Mesenchymal stem cell (in vitro differentiated cells and primary cell): ENCODE measurements at places on chromosomes 1 and 21.
A peak's percentile ranks its signal among the peaks of the same experiment; 100 is the strongest.

- peak; percentile 20 for DNase-seq
These were observed 7.5 kb downstream of the MRAP start for GRCh38 chr21:32306021-32306780.

DNA sequence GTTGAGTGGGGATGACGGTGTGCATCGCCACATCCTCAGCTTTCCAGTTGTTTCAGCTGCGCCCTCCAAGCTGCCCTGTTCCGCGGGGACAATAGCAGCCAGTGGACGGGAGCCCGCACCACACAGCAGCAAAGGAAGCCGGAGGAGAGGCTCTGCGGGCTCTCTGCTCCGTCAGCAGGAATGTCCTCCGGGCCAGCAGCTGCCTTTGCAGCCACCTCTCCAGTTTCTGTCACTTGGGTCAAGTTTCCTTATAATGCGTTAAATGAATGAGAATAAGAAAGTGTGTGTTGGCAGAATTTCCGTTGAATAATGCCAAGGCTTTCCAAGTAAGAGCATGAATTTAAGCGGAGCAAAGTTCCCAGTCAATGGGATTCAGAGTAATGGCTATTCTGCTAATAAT lies 263.3 kb downstream of the KIF26B start:
- DNase-seq: no peak

GRCh38 chr1:203152158-203153034 lies 23.2 kb downstream of the MYBPH start:
- peak; percentile 61 for DNase-seq

- no peak for DNase-seq
These were observed 40.9 kb upstream of the CAMK1G start for GRCh38 chr1:209542585-209542984.

DNA sequence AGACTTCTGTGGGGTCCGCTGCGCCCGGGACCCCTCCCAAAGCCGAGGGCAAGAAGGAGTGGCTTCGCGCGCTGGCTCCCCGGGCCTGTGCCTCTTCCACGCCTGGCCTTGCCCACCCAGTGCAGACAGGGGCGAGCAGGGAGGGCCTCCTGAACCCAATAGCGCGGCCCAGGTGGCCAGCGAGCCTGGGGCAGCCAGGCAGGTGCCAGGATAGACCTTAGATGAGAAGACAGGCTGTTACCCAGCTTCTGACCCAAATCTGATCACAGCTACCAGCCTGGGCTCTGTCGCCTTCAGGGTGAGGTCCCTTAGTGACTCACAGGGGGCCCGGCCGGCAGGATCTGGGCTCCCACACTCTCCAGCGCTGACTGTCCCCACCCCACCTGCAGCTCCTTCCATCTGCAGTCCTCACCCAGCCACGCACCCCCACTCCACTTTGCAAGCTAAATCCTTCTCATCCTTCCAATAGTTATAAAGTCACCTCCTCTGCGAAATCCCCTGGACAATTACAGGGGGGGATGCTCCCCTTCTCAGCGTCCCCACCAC lies 9.6 kb downstream of the CLEC20A start:
- DNase-seq: no peak

DNA sequence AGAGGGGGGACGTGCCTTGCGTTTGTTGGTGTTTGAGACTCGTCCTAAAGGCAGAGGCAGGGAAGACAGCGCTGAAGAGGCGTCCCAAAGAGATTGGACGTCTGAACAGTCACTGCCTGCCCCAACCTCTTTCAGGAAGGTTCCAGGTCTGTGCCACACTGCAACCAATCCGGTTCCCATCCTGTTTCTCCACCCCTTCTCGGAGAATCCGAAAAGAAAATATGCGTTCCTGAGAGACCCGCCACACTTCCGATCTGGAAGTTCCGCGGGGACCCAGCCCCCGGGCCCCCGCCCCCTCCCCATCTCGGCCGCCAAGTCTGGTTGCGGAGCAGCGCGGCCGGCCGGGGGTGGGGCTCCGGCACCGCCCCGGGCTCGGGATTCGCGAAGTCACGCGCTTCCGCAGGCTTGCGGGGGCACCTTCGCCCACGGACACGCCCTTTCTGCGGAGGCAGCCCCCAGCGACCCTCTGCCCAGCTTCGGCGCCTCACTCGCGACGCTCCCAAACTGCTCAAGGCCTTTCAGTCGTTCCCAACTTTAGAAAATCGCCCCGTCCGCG lies 124.5 kb upstream of the DPYD start:
- DNase-seq: peak; percentile 37

- DNase-seq: no peak
These were observed 475.7 kb downstream of the USP25 start for GRCh38 chr21:16205527-16205926.

GRCh38 chr21:42590431-42591131 lies 62.8 kb upstream of the PDE9A start:
- DNase-seq: no peak

GRCh38 chr1:226674892-226675714 lies 64.0 kb downstream of the ITPKB start:
- DNase-seq: peak; percentile 62

GRCh38 chr1:108851567-108851966 lies 5.3 kb downstream of the AKNAD1 start:
- no peak for DNase-seq

GRCh38 chr1:58741678-58742553 lies 41.9 kb downstream of the JUN start:
- peak; percentile 53 for DNase-seq

DNA sequence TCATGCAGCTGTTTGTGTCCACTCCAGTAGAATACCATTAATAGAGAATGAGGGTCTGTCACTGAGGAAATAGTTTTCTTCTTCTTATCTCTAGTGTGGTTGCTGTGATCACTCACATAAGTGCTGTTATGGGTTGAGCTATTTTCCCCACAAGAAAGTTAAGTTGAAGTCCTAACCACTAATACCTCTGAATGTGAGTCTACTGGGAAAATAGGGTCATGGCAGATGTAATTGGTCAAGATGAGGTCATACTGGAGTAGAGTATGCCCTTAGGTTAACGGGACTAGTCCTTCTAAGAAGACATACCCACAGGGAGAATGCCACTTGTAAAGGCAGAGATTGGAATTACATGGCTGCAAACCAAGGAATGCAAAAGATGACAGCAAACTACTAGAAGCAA lies 70.5 kb upstream of the COL24A1 start:
- DNase-seq: peak; percentile 12

DNA sequence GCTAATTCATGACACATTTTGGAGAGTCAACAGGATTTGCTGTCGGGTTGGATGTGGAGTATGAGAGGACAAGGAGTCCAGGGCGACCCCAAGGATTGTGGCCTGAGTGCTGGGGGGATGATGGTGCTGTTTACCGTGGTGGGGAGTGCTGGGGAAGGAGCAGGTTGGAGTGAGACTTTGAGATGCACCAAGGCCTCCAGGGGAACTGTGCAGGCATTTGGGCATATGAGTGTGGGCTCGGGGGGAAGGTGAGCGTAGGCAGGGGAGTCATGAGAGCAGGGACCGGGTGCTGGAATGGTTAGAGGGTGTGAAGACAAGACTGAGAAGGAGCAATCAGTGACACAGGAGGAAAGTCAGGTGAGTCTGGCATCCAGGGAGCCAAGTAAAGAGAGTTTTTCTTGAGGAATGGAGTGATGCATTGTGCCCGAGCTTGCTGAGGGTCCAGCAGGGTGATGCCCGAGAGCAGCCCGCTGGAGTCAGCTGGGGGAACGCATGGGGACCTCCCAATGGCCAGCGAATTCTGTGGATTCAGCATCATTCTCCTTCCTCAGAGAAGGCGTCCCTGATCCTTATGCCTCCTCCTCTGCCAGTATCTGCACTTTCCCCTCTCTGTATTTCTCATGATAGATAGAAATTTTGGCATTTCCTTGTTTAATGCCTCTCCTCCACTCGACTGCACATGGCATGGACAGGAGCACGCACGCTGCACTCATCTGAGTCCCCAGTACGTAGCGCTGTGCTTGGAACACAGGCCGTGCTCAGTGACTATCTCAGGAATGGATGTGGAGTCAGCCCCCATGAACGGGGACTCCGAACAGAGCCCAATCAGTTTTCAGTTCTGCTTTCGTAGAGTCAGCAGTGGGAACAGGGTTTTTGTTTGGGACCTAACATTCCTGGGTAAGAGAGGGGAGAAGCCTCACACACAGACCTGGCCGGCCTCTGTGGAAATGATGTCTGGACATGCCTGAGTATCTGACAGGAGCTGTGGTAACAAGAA lies 52.1 kb upstream of the ETV3 start:
- DNase-seq: no peak

GRCh38 chr1:39940253-39940652 lies 14.7 kb upstream of the MFSD2A start:
- DNase-seq: no peak

DNA sequence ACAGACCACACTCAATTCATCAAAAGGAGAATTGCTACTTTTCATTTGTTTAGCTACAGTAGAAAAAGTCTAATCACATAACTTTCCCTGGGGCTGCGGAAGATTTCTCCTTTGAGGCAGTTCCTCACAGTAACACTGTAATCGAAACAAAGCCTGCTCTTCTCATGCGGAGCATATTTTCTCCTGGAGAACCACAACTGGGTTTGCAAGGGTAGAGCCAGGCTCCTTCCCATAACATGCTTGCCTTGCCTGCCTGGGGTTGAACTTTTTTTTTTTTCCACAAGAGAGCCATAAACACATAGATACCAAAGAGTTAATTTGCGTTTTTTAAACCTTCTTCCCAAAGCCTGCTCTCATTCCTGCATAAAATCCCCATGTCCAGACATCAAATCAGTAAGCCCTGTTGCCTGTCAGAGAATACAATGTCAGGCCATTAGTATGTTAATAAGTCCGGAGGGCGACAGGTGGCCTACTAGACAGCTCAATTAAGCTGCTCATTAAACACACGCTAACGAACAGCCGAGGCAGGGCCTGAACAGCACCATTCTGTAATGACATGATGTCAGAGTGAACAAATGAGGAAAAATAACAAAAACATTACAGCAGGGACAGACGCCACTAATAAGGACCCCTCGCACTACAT lies 107.1 kb upstream of the OLIG2 start:
- DNase-seq: no peak

DNA sequence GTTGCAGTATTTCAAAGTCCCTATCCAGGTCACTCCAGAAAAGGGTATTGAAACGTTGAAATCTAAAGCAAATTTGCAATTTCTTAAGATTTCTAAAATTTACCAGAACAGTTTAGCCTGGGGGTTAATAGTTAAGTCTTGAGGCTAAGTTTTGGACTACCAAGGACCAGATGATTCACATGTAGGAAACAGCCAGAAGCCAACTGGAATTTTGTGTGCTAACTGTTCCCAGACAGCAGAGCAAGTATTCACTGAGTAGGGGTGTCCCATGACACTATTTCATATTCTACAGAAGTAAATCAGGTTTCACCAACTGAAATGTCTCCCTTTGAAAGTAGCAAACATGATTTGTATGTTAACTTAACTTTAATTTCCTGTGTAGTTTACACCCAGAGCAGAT lies 11.5 kb upstream of the C1orf105 start:
- no peak for DNase-seq

GRCh38 chr1:30715216-30715615 lies 8.2 kb downstream of the MATN1 start:
- no peak for DNase-seq

GRCh38 chr21:21559285-21560045 lies 561.3 kb downstream of the NCAM2 start:
- DNase-seq: no peak

- no peak for DNase-seq
These were observed 162.0 kb downstream of the KIF26B start for GRCh38 chr1:245316784-245317183.

DNA sequence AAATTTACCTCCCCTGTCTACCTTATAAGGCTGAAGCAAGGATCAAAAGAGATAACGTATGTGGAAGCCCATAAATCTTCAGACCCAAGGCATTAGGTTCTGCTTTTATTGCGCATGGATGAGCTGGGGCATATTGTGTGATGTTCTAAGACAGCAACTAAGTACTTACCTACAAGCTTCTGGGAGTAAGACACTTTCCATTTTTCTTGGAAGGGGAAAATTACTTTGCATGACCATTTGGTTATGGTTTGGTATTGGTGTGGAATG lies 21.1 kb downstream of the LMOD1 start:
- DNase-seq: no peak

DNA sequence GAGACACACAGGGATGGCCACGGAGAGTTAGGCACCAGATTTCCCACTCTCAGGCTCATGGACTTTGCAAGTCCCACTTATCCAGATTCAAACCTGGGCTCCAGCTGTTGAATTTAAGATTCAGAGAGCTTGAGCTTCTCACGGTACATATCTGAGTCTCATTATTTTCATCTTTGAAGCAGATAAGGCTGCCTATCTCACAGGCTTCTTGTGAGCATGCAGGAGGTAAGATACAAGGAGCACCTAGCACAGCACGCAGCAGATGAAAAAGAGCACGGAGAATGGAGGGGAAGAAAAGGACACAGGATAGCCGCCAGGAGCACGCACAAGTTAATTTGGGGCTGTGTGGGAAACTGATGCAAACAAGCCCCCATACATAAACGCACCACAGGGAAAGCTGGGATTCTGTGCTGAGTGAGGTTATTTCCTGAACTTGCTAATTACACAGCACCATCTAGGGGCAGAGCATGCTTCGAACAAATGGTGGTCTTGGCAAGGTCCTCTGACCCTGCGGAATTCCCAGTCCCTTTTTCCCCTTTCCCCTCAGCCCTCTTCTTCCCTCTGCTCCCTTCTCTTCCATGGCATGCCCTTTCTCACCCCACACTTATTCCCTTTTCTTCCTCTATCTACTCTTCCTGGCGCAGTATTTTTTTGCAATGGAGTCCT lies 134.7 kb upstream of the VANGL1 start:
- peak; percentile 43 for DNase-seq

DNA sequence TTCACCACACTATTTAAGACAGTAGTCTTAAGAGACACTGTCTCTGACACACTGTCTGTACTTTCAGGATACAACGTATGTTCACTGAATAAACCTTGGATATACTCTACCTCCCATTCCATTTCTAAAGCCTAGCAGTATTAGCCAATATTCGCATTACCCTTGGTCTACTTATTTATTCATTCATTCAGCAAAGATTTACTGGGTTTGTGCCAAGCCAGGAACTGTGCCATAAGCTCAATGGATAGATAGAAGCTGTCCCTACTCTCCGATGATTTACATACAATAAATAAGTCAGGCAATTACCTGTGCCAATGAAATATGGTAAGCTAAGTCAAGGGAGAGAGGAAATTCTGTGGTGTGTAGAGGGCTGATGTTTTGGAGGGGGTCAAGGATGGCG lies 195.2 kb upstream of the RAB4A start:
- no peak for DNase-seq

DNA sequence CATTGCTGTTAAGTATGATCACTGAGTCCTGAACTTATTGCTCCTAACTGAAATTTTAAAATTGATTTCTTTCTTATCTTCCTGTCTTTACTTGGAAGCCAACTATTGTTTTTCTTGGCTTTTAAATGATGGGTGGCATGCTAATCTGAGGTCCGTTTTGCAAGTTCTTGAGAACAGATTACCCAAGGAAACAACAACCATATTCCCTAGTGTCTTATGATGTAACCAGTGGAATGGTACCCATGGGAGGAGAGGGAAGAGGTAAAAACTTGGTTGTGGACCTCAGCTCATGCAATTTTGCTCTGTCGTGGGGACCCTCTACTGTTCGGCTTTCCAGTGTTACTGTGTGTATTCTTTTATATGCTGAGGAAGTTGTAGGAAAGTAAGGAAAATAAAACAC lies 454.8 kb upstream of the ADAMTS5 start:
- DNase-seq: no peak
